Bronchial epithelial cell (primary cell): ENCODE measurements at places on chromosomes 7 and 10. TPM values are rescaled to one million over a fixed set of nuclear protein-coding genes. Genes with fewer than 3 reads are reported as not detected.

SLC13A4 gene
- under 0.01 and 0.26 TPM in 2 replicates for total RNA-seq

DNA sequence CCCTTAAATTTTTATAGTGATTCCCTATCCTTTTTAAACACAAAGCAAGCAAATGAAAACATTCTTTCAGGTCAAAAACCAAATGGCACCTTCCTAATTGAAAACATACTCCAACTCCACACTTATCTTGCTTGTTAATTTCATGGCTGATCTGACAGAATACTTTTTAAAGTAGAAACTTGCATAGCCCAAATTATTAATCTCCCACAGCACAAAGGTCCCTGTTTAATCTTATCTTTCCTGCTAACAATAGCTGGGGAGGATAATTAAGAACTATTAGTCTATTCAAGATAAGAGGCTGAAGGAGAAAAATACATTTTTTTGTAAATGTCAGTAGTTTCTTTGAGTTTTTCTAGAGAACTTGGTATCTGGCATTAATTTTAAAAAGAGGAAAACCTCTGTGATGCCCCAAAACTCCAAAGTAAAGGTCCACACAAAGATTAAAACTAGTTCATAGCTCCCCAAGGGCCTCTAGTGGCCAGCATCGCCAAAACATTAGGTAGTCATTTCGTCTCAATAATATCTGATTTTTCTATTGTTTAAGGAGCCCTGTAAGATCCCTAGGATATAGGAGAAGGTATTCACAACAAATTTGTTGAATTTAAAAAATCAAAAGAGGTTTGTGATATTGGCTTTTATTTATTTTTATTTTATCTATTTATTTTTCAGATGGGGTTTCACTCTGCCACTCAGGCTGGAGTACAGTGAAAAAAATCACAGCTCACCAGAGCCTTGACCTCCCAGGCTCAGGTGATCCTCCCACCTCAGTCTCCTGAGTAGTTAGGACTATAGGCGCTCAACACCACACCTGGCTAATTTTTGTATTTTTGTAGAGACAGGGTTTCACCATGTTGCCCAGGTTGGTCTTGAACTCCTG lies 14.7 kb downstream of the CDNF start:
- peak; percentile 32 for DNase-seq

DNA sequence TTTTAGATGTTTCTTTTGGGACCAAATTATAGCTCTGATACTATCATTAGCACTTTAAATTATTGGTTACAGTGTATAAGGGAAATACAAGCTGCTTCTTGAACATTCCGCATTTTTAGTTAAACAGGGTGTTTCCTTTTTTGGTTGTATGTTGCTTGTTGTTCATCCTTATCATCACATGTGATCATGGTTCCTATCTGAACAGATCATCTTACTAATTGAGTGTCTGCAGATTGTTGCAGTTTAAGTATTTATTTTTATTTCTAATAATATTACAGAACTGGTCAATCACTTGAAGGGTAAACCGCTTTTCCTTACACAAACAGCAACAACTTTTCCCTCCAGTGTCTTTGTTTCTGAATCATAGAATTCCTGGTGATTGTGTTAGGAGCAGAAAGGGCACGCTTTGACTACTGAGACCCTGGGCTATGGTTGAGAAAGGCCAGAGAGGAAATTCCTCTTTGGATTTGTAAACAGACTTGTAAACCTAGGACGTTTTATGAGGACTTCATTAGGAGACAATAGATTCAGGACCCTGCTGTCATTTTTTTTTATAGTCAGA lies 37.2 kb downstream of the CHN2 start:
- no peak for DNase-seq

GRCh38 chr7:36154255-36155212 lies 1.5 kb downstream of the EEPD1 start:
- DNase-seq, result no peak

GRCh38 chr10:101624526-101625102 lies 36.5 kb downstream of the DPCD start:
- peak; percentile 17 for DNase-seq

OAT gene
- 117 and 130 TPM in 2 replicates for total RNA-seq

PIP gene
- total RNA-seq, result not detected in 2 replicates

DNA sequence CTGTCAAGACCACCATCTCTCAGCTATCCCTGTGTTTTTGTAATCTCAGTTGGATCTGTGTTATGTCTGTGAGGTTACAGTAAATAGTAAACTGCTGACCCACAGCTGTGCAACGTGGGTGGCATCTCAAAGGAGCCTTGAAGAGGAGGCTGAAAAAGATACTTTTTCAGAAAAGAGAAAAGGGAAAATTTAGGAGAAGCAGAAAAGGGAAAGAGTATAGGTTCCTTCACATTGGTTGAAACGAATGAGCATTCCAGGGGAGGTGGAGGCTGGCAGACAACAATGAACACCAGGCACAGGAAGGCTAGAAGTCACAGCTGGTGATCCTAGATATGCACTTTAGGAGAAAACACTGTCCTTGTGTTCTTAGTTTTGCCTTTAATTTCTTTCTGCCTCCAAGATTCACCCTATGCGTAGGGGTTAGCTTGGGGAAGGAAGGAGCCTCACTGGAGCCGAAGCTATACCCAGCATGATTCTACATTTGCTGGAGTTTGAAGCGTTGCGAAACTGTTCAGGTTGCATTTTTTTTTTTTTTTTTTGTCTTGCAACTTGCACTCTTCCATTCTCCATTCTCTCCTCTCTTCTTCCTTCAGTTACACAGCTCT lies 18.3 kb downstream of the CPED1 start:
- no peak for DNase-seq

DNA sequence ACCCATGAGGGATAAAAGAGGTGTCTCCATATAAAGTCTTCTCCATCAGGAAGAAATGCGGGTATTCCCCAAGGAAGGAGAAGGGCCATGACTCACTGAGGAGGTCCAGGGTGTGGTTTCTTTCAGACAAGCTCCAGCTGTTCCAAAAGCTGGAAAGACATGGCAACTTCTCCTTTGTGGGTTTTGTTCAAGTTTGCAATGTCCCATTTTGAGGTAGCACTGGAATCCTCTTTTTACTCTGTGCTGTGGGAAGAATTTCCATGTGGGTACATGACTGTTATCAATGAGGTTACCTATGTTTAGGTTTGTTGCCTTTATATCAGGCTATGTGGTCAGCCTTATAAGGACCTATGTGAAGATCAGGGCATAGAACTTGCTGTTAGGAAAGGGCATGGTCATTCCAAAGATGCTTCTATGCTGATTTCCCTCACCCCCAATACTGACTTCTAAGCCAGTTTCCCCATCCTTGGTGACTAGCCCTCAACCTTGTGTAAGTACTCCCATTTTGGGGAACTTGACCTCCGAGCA lies 697.5 kb downstream of the INHBA start:
- DNase-seq, result peak; percentile 86

GRCh38 chr7:26198133-26198780 lies 2.3 kb downstream of the HNRNPA2B1 start:
- DNase-seq, result peak; percentile 41

GRCh38 chr7:30869794-30870611 lies 41.6 kb upstream of the AQP1 start:
- no peak for DNase-seq

GHRHR gene
- total RNA-seq, result not detected in 2 replicates
